ENCODE measurements at places on chromosomes 7 and 10.

DNA sequence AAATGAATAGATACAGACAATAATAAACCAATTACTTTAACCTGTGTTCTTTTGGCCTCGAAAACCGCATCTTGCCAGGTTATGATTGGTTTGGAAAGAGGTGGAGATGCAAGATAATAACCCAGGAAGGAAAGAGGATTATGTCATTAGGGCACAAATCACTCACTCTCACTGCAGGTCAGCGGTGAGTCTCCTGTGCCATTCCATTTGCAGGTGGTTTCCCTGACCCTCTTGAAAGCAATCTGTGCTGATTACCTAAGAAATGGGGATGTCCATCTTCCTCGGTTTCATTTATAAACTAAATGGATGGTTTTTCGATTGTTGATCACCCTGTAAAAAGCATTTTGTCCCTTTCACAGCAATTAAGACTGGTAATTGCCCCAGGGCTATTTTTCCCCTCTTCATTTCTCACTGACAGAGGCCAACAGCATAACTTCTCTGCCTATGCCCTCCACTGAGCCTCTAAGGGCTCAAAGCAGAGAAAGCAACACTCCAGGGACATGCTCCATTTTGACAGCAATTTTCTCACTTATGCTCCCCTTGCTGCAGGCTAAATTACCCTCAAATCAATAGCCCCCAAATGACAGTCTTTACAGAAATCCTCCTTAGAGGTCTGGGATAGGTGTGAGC, 257.5 kb downstream of the IPMK start:
- no peak for DNase-seq

DNA sequence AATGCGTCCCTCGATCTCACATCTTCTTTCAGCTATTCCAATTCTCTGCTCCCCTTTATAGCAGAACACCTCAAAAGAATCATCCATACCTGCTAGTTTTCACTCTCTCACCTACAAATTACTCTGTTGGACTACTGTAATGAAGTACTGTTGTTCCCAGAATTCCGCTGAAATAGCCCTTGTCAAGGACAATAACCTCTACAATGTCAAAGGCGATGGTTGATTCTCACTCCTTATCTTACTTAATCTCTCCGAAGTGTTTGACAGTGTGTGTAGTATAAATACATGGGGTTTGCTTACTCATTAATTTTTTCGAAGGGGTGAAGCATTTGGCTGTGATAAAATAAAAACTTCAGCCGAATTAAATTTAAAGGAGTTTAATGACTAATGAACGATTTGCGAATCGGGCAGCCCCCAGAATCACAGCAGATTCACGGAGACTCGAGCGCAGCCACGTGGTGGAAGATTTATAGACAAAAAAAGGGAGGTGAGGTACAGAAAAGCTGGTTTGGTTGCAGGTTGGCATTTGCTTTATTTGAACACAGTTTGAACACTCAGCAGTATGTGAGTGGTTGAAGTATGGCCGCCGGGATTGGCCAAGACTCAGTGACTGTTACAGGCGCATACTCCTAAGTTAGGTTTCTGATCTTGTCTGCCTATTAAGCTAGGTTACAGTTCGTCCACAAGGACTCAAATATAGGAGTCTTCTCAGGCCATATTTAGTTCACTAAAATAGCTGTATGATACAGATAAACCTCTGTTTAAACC, 29.8 kb downstream of the SYPL1 start:
- DNase-seq: no peak

- DNase-seq: no peak
Observed at GRCh38 chr10:112986544-112987190, 36.6 kb downstream of the TCF7L2 start.

- no peak for DNase-seq
Observed at GRCh38 chr10:7891634-7892033, 73.3 kb downstream of the TAF3 start.

DNA sequence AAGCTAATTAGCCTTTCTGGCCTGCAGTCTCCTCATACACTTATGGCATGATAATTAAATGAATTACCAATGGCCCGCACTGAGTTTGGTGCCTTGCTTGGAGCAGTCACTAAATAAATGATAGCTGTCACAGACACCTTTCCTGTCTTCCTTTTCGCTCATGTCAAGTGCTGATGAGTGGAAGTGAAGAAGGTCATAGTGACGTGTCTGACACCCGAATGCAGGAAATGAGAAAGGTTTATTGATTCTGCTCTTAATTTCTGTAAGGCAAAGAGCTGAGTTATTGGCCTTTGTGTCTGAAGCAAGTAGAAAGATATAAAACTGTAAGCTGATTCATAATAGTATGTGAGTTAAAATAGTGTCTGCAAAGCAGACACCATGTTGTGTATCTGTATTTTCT, 13.2 kb upstream of the ESYT2 start:
- DNase-seq: no peak

DNA sequence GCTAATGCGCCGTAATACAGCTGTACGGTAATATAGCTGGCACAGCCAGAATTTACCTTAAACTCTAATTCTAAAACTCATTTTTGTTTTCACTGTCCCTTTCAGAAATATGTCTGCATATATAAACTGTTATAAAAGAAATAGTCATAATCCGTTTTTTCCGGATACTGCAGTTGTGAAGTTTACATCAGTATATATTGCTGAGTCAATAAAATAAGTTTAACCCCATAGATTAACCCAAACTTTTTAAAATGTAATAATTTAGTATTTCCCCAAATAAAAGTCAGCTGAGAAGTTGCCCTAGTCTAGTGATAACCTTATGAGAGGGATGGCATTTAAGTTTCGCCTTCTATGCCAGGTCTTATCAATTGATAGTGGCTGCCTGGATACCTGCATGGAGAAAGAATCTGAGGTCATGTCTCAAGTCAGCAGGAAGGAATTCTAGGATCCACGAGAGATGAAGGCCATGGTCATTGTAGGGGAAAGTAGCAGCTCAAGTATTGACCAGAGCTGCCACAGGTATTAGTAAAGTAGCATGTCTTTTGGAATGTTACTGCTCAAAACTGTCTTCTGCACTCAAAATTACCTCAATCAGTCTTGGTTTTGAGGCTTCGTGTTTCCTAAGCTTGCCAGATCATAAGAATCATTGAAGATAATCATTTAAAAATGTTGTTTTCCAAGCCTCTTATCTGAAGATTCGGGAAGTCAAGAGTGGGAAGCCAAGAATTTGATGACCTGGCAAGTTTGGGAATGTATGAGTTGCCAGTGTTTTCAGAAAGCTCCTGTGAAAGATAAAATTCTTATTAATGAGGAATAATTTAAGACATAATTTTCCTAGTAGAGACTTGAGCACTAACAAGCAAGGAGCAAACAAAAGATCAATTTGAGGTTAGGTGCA, 10.8 kb downstream of the PRPS1L1 start:
- DNase-seq: no peak

DNA sequence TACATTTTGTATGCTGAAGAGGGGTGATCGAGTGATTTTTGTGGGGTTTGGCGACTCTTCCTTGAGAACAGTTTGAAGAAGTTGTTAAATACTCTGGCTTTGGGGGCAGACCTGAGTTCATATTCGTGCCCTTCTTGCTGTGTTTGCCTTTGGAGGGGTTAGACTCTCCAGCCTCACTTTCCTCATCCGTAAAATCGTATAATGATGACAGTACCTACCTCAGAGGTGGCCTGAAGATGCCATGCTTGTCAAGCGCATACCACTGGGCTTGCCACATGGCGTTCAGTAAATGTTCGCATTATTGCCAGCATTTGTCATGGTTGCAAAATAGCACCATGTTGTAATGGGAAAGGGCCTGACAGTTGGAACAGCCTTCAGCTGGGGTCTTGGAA, 1.3 kb downstream of the STK17A start:
- DNase-seq: no peak

DNA sequence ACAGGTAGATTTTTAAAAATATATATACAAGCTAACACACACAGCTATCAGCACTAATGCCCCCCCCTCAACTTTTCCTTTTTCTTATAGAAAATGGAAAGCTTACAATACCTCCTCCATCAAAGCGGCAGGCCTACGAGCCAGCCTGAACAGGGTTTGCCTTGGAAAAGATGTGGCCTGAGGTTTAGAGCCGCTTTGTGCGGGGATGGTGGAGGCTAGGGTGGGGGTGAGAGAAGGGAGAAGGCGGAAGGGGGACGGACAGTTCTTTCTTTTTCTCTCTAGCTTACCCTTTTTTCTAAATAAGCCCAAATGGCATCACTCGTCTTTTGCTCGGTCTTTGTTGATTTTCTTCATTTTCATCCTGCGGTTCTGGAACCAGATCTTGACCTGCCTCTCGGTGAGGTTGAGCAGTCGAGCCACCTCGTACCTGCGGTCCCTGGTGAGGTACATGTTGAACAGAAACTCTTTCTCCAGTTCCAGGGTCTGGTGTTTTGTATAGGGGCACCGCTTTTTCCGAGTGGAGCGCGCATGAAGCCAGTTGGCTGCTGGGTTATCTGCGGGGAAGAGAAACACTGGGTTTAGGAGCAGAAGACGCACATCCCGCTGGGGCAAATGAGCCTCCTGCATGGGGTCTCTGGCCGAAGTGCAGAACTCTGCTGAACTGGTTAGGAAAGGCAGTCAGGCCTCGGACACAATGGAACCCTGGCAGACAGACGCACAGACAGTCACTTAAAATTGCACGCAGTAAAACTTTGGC, 1.9 kb downstream of the HOXA9 start:
- DNase-seq: no peak

DNA sequence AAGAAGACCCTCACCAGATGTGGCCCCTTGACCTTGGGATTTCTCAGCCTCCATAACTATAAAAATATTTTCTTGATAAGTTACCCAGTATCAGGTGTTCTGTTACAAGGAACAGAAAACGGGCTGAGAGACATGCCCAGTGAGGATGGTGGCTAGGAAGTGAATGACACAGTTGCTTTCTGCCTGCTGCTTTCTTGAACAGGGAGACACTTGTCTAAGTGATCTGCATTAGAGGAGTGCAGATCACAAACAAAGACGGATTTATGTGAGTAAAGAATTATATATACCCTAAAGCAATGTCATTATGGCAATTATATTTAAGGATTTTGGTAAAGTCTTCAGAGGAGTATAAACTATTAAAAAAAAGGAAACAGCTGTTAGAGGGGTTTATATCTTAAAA, 169.2 kb upstream of the AHR start:
- no peak for DNase-seq

DNA sequence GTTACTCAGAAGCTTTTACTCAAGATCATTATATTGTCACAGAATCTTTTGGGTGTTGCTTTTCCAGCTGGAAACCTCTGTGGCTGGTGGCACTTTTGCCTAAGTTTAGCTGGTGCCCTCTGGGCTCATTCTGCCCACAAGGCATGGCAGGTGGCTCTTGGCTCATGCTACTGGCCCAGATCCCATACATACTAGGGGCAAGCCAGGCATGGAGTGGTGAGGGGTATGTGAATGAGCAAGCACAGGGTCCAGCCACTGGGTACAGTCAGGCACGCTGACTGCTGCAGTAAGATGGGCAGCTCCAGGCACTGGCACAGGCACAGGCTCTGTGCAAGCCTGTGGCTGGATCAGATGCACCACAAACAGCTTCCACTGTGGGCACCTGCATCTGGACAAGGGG, 375.0 kb upstream of the SEMA3C start:
- DNase-seq: no peak

- no peak for DNase-seq
Observed at GRCh38 chr7:81195033-81195432, 276.2 kb upstream of the SEMA3C start.

DNA sequence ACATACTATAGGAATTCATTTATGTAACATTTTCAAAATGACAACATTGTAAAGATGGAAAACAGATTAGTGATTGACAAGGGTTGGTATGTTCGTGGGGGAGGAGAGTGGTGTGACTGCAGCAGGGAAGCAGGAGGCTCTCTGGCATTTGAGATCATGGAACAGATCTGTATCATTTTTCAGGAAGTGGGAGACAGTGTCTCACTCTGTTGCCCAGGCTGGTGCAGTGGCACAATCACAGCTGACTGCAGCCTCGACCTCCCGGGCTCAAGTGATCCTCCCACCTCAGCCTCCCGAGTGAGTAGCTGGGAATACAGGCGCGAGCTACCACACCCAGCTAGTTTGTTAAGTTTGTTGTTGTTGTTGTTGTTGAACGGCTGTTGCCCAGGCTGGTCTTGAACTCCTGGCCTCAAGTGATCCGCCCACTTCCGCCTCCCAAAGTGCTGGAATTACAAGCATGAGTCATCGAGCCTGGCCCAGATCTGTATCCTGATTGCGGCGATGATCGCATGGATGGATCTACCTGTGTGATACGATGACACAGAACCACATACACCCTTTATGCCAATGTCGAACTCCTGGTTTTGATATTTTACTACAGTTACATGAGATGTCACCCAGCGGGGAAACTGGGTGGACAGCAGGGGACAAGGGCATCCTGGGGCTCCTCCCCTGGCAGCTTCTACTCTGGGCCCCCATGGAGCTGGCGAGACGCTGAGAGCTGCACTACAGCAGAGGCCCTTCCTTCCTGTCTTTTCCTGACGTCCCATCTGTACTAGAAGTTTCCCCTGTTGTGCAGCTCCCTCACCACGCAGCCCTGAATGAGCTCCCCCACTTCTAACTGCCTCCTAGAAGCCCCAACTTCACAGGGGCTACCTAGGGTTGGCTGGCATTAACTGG, 12.3 kb upstream of the CYTH3 start:
- DNase-seq: no peak

- DNase-seq: no peak
Observed at GRCh38 chr10:117004227-117005025, 561 bp downstream of the SHTN1 start.

- no peak for DNase-seq
Observed at GRCh38 chr7:3063016-3063753, 19.5 kb upstream of the CARD11 start.

DNA sequence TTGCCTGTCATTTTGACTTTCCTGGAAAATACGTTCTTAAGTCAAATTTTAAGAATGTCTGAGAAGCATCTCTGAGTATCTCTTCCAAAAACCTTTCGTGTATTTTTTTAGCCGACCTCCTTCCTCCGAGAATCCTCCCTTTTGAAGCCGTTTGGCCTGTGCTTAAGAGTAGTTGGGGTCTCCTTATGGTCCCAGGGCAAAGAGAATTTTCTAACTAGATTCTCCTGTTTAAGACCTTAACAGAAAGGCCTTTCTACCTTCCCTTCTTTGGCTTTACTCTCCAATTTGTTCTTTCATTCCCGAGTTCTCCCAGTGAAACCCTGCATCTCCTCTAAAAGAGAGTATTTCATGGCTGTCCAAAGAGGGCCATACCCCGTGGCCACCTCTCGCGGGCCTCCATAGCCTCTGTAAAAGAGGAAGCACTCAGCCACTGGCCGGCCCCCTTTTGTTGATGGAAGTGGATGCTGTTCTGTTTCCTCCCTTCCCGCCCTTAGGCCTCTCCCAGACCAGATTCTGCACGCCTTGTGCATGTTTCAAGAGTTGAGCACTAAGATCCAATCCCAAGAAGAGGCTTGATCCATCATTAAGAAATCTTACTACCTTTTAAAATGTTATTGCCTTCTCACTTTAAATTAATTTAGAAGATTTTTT, 6.6 kb upstream of the FEZF1 start:
- DNase-seq: no peak

DNA sequence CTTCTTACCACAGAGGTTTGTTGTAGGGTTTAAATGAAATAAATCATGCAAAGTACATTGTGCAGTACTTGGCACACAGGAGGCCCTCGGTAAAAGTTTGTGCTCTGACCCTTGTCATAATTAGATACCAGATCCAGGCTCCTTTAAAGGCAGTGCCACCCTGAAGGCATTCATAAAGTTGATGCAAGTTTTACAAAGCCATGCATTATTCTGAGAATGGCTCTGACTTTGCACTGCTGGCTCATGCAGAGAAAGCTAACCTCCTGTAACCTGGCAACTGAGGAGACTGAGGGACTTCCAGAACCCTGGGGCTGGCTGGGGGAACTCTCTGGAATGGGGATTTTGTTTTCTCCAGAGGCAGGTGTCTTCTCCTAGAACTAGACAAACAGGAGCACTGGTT, 570.9 kb downstream of the CCSER2 start:
- no peak for DNase-seq
